ENCODE measurements at places on chromosomes 16 and 17.
A peak's percentile ranks its signal among the peaks of the same experiment; 100 is the strongest.

DNA sequence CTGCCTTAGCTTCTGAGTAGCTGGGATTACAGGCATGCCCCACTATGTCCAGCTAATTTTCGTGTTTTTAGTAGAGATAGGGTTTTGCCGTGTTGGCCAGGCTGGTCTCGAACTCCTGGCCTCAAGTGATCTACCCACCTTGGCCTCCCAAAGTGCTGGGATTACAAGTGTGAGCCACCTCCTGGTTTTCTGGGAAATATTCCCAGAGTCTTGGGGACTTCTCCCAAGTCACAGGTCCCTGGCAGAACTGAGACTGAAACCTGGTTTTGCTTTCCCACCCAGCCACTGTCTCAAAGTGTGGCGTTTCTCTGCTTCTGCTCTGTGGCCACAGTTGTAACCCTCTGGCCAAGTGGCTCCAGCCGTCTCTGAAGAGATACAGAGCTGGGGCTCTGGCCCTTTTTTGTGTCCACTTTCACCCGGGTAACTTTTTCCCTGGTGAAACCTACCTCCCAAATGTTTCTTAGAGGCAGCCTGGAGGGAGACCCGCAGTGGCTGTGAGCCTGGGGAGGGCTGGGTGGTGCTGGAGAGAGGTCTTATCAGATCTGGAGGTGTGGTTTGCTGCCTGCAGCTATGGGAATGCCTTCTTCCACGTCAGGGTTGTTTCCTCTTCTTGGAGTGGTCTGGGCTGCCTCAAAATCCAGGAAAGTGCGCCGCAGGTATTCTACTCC, 5.1 kb downstream of the KSR1 start:
- DNase-seq = no peak

DNA sequence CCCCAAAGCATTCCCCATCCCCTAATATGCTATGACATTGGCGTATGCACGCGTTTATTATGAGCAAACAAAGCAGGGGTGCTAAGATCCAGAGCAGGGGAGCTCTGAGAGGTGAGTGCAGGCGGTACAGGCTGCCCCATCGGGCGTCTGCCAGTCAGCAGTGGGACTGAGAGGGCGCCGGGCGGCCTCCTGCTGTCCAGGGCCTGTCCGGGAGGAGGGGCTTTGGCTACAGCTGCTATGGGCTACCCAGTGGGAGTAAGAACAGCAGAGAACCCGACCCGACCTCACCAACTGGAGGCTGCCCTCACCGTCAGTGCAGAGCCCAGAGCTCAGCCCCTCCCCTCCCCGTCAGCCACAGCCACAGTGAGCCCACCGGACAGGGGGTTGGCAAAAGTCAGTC, 18.5 kb upstream of the AATK start:
- no peak for DNase-seq

DNA sequence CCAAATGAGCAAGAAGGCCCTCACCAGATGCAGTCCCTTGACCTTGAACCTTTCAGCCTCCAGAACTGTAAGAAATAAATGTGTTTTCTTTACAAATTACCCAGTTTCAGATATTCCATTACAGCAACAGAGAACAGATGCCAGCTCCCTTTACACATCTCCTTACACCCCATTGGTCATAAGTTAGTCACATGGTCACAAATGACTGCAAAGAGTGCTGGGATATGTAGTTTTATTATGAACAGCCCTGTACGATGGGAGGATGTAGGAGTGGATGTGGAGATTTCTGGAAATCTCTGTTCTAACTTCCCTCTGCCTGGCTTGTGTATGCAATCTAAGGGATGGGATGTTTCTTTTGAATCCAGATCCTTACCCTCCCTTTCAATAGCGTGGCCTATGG, 13.3 kb upstream of the RPL38 start:
- no peak for DNase-seq

DNA sequence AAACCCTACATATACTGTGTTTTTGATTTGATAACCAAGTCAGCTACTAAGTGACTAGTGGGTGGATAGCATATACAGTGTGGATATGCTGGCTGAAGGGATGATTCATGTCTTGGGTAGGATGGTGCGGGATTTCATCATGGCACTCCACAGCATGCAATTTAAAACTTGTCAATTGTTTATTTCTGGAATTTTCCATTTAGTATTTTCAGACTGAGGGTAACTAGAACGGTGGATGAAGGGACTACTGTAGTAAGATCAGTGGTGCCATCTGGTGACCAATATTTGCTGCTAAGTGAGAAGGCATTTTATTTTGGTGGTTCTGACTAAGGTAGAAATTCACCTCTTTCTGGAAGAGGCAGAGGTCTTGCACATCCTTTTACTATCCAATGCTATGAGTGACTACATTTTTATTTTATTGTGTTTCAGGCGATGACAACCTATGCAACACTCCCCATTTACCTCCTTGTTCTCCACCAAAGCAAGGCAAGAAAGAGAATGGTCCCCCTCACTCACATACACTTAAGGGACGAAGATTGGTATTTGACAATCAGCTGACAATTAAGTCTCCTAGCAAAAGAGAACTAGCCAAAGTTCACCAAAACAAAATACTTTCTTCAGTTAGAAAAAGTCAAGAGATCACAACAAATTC, 3.1 kb downstream of the CDC6 start:
- peak; percentile 31 for DNase-seq

DNA sequence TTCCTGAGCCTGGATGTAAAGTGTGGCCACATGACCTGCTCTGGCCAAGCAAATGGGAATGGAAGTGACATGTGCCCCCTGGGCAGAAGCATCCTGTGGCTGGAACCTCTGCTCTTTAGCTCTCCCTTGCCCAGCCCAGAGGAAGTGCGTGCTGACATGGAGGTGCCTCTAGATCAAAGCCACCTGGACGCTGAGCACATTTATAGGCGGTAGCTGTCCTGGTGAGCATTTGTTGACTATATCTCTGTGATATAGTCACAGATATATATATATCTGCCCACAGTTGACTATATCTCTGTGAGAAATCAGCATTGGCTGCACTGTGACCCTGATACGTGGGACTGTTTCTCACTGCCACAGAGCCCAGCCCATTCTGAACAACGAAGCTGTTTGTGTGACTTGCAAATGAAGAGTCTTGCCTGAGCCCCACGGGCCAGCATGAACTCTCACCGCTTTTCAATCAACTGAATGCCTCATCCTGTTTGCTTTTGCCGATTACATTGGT, 118.8 kb downstream of the C16orf95 start:
- DNase-seq = no peak

DNA sequence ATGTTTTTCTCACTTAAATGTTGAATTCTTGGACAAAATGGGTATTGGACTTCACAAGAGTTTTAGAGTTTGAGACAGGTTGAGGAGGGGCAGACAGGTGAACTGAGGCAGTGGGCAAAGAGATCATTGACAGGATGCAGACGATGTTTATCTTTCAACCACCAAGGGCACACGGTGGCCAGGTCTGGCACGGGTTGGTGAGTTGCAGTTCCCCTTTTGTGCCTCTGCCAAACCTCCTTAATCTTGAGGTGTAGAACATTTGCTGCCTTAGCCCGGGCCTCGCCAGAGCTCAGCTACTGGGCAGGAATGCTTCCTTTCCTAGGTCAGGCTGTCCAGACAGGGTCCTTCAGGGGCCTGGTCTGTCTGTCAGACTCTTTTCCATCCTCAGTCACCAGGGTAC, 567.4 kb upstream of the SOX9 start:
- no peak for DNase-seq
